ENCODE measurements at places on chromosomes 6 and 20.
A peak's percentile ranks its signal among the peaks of the same experiment; 100 is the strongest.

DNA sequence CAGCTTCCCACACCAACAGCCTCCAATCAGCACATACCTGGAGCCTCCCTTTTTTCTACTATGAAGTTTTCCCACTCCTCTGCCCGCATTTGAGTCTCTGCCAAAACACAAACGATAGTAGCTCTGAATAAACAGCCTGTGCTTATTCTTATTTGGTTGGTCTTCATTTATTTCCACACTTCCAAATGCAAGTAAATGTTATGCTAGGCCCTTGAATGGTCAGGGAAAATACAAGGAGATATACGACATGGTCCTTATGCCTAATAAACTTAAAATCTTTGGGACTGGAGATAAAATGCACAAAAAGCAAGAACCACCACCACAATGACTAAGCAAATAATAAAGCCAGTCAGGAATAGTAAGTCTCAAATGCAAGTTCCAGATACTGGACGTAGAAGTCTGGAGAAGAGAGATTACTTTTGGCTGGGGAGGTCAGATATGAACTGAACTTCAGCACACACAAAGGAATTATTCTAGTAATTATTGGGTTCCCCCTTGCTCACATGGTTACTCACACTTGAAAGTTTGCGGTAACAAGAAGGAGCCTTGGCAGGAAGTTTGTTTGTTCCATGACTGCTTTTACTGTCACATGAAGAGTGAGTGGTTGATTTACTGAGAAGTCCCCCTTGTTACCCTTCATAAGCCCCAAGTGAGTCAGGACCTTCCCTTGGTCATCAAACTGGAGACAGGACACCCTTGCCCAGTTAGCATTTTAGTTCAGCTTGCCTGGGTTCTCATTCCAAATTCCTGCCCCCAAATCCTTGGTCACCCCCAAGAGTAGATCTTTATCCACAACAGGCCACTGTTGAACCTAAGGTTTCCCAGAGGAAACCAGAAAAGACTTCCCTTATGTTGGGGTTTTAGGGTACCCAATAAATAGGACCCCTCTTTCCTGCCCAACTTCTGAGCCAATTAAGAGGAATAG, 511.2 kb upstream of the JARID2 start:
- no peak for DNase-seq

DNA sequence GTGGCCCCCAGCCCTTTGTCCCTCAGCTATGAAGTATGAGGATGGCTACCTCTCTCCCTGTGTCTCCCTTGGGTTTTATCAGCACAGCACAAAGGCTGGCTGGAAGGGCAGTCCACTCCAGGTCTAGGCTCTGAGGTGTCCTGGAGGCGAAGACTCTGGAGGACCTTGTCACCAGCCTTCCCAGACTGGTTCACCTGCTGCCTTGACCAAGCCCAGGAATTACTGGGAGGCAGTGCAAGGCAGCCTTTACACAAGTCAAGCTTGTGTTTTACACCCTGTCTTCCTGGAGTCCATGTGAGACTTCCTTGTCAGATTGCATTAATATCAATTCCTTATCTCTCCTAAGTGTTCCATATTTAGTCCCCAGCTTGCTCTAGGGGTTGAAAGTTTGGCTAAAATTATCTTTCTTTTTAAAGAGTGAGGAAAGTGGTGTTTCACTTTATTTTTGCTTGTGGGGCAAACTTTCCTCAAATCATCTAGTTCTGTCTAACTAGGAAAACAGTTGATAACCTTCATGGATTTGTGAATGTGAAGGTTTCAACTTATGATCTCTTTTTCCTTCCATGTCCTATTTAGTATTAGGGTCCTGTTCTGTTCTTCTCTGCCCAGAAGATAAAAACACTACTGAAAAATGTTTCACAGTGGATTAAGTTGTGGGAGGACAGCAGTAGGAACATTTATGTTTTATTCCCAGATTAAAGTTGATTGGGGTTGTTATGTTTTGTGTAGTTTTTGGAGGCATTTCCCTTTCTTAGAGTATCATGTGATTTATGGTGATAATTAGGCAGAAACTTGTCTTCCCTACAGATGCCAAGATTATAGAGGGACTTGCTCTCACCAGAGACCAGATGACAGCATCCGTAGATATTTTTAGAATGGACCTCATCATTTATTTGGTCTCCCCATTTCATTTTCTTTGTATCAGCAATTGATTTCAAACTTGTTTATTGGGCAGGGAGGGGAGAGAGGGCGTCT, 114.8 kb downstream of the FOXO3 start:
- DNase-seq, result no peak

DNA sequence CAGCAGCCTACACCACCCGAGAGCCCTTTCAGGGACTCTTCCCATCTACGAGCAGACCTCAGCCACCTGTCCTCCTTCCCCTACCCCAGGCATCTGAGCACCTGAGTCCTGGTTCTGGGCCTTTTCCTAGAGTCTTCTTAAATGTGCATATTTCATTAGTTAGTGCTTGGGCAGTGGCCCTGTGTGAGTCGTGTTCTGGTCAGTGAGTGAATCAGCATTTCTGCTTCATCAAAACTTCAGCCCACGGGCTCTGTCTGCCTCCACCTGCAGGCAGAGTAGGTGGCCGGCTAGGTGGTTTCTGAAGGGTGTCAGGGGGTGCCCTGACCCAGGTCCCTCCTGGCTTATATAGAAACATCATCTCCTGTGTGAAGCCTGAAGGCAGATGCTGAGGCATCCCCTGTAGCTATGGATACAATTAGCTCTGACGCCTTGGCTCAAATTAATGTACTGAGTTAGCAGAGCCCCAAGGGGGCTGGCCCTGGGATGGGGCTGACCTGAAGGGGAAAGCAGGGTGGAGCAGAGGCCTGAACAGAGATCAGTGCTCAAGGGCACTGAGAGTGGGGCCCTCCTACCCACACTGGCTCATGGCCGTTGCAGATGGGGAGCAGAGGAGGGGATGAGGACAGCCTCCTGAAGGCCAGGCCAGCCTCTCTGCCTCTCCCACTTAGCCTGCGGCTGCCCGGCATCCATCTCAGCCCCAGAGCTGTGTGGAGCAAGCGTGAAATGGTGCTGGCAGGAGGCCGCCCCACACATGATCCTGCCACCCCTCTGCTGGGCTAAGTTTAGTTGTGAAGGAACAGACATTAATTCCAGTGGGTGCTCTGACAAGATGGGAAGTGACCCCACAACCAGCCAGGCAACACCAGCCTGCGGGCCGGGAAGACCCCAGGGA, 13.6 kb downstream of the IP6K3 start:
- DNase-seq, result no peak

- DNase-seq, result no peak
These were observed 250.5 kb upstream of the PRND start for GRCh38 chr20:4471221-4471620.

- DNase-seq, result no peak
These were observed 8.2 kb downstream of the SLC17A2 start for GRCh38 chr6:25922301-25922700.

GRCh38 chr20:62114894-62115293, 7.4 kb upstream of the LSM14B start:
- no peak for DNase-seq

DNA sequence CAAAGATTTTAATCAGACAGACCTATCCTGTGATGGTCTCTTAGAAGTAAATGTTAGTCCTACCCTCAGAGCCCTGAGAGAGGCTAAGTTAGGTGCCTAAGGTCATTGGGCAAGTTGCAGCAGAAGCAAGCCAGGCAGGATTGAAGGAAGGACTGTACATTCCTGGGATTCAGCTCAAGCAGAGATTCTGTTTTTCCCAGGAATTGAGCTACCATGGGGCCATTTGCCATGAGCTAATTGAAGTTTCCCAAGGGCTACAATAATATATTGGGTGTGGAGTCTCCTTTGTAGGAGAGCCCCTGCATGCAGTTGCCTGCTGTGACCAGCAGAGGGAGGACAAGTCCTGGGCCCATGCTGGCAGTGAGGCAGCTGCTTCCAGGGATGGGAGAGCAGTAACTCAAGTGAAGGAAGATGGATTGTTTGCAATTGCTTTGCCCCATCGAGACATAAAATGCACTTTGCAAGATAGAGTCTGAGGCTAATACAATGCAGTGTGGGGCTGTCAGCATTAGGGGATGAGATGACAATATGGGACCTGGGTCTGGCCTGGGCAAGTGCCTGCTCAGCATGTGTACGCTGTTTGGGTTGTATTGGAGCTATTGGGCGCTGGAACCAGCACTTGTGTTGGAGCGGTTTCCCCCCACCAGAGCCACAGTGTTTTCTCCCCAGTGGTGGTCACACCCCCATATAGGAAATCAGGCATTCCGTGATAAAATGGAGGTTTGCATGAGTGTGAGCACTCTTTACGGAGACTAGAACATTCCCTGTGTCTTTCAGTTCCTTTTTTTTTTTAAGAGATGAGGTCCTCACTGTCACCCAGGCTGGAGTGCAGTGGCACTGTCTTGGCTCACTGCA, 27.9 kb downstream of the DNMT3B start:
- peak; percentile 71 for DNase-seq

DNA sequence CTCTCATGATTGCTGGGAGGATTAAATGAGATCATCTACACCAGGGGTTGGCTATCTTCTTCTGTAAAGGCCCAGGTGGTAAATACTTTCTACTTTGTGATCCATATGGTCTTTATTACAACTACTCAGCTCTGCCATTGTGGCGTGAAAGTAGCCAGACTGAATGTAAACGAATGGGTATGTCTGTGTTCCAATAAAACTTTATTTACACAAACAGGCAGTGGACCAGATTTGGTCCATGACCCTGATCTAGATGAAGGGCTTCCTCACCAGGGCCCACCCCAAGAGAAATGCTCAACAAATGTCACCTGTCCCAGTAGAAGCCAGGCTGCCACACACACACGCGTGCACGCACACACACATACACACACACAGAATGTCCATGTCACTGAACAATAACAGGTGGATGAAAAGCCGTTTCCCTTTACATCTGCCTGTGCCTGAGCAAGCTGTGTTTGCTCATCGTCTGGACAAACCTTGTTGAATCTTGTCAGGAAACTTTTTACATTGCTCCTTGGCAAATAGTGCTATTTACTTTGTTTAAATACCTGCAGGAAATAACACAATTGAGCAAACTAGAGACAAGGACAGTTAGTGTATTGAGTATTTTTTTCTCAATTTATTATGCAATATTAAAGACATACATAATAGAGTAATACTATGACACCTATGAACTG, 114.3 kb downstream of the EYA2 start:
- DNase-seq, result no peak

GRCh38 chr6:93792746-93793145, 373.4 kb upstream of the EPHA7 start:
- no peak for DNase-seq

DNA sequence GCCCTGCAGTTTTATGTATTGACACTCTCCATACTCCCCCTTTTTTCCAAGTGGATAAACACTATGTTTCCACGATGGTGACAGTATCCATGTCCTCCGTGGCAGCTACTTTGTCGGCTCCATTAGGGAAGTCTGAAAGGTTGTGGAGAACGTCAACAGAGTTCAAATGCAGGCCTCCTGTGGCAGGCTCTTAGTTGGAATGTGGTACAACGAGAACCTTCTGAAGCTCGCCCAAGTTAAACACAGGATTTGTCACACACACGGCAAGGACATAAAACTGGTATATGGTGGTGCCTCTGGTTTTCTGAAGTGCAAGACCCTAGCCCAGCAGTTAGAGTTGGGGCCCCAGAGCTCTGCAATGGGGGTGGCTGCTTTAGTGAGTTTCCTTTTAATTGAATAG, 187.0 kb upstream of the TAB2 start:
- no peak for DNase-seq

DNA sequence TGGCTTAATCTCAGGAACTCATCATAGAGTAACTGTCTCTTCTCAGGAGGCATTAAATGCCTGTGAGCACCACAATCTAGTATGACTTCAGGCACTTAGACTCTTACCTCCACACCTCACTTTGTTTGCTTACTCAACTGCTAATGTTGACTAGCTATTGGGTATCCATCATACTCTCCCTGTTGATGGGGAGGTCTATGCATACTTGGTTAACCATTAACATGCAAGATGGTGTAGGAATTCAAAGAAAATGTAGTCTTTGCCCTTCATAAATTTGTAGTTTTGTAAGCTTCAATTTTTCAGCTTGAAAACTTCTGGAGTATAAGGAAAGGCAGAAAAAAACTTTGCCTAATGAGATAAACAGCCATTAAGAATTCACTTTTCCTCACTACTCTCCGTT, 501.0 kb upstream of the MARCKS start:
- DNase-seq, result no peak

- DNase-seq, result no peak
These were observed 25.8 kb downstream of the HLA-A start for GRCh38 chr6:29968130-29968529.

DNA sequence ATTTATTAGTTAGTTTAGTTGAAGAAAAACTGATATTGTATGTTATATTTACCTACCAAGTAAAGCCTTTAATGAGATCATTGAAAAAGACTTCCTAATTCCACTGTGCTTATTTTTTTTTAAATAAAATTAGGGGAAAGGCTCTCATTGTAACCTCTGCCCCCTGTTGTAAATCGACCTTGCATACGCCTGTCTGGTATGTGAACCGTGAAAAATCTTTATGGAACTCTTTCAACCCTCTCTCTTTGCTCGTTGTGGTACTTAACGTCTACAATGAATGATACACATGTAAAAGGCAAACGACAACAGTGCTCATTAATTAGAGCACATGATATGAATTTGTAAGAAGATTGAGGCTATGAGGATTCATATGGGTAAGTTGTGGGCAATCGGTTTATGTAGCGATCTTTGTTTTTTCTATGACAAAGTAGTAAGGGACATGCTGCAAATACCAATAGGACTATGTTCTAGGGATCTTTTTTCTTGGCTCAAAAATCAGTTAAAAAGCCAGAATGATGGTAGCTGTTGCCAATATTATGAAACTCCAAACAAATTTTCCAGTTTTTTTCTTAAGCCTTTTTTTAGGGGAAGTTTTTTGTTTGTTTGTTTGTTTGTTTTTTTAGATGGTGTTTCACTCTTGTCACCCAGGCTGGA, 119.0 kb upstream of the MCHR2 start:
- no peak for DNase-seq

- DNase-seq, result no peak
These were observed 29.0 kb downstream of the HFE start for GRCh38 chr6:26116267-26116666.

GRCh38 chr6:161727083-161727833, 453.4 kb upstream of the AGPAT4 start:
- no peak for DNase-seq

- DNase-seq, result no peak
These were observed 8.2 kb upstream of the MDFI start for GRCh38 chr6:41630069-41630468.

DNA sequence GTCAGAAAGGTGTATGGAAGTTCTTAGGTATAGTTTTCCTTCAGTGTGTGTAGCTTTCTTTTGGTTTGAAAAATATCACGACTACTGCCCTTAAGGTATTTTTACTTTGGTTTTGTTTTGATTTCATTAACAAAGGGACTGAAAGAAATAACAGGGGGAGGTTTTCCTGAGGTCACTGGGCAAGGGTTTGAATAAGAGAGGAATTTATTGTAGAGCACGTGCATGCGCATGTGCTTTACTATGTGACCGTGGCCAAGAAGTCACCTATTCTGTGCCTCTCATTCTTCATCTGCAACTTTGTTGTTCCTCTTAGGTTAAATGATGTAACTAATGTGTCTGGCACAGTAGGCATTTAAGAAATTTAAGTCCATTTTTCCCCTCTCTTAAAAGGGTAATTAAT, 4.1 kb upstream of the MAN1A1 start:
- DNase-seq, result no peak

Data from thyroid gland (tissue), 4 donors.